Inflammatory macrophage (primary cell): ENCODE measurements at places on chromosomes 3 and 15.

- no peak for DNase-seq
Measured at GRCh38 chr3:52277972-52278509, 408 bp downstream of the WDR82 start.

DNA sequence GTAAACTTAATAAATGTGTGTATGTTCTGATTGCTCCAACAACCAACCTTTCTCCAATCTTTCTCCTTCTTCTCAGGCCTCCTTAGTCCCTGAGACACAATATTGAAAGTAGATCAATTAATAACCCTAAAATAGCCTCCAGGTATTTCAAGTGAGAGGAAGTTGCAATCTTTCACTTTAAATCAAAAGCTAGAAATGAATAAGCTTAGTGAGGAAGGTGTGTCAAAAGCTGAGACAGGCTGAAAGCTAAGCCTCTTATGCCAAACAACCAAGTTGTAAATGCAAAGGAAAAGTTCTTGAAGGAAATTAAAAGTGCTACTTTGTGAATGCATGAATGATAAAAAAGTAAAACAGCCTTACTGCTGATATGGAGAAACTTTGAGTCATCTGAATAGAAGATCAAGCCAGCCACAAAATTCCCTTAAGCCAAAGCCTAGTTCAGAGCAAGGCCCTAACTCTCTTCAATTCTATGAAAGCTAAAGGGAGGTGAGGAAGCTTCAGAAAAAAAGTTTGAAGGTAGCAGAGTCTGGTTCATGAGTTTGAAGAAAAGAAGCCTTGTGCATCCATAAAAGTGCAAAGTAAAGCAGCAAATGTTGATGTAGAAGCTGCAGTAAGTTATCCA is 38.6 kb downstream of the CCDC80 start:
- no peak for DNase-seq

- no peak for DNase-seq
Measured at GRCh38 chr3:71372241-71372768, 211.2 kb downstream of the FOXP1 start.

DNA sequence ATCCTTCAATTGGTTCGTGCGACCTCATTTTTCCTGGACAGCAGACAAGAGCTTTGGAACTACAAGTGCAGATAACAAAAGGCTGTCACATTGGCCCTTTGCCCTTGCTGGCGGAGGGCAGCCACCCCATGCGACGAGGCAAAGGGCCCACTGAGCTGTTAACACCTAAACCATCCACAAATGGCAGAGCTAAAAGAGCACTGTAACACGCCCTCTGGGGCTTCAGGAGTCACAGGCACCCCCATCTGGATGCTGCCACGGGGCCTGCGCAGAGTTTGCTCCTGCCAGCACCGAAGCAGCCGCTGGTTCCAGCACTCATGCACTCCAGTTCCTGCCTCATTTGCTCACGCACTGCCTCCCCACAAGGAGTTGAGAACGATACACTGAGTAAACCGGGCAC is 524.9 kb downstream of the ZNF385D start:
- DNase-seq: no peak

GRCh38 chr3:50259432-50260026 is 9.4 kb upstream of the SEMA3B start:
- DNase-seq: no peak

- no peak for DNase-seq
Measured at GRCh38 chr15:90952901-90953677, 1.6 kb upstream of the RCCD1 start.

GRCh38 chr3:46252980-46253379 is 10.7 kb downstream of the CCR3 start:
- peak; percentile 59 for DNase-seq

DNA sequence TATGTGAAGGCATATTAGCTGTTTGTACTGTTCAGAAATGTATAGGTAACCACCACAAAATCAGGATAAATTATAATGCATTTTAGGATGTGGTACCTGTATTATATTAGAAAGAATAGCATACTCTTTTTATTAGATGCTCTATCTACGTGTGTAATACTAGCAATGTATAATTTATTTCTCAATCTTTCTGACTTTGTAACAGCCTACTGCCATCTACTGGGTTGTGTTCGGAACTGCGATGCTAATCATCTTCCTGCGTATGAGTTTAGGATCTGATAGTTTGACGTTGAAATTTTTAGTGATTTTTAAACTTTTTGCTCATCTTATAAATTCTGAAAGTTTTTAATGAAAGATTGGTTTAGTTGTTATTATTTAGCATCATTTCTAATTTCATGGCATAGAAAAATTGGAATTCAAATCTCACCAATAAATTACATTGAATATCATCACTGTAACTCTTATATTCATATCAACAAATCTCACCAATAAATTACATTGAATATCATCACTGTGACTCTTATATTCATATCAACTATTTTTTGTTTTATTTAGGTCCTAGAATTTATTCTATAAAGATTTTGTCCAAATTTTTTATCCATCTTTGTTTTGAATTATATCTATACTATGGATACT is 322.7 kb upstream of the ZNF717 start:
- DNase-seq: peak; percentile 22
